Suppressor macrophage treated with lipopolysaccharide for 1 hour (primary cell): ENCODE measurements at places on chromosomes 5 and 9.

GRCh38 chr9:79664375-79664831 lies 92.6 kb downstream of the TLE4 start:
- DNase-seq, result peak; percentile 54

DNA sequence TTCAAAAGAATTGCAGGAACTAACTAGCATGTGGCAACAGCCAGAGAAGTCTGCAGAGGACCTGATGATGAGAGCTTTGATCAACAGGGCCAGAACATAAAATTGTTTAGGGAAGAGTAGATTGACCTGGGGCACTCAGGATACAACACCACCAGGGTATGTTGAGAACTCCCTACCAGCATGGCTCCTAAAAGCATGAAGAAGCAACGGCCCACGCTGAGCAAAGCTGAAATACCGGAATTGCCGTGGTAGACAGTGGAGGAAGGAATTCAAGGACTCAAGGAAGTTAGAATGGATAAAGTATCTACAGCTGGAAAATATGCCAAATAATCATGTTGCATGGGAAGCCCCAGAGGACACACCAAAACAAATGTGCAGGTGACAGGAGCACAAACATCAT lies 31.6 kb downstream of the DROSHA start:
- DNase-seq, result no peak

DNA sequence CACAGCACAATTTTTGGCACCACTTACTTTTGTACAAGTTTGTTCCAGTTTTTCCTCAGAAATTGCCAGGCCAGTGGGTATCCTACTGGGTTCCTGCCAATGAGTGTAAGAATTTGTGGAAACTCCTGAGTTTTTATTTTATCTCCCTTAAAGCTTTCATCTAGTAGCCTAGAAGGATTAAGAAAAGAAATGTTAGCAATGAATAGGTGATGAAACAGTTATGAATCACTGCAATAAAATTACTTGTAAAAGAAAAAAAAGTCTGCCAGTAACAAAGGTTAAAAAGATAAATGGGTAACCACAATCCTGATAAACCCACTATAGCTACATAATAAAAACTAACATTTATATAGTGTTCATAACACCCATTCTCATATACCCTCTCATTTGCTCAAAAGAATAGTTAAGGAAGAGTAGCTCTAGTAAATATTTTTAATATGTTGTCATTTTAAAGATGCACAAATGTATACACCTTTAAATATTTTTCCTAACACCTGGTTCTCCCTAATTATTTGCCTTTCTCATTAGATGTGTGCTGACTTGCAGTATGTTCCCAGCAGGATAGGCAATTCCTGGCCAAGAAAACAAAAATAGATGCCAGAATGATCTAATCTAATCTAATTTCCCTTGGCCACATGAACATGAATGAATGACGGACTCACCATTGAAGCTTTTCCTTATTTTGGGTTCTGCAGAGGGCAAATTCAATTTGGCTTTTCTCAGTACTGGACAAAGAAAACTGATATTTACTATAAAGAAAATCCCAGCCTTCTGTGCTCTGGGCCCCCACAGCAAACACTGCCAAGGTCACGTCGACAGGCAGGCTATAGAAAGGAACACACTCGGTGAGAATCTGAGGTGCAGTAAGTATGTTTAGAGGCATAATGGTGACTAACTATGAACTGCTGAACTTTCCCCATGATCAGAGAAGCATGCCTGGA lies 26.4 kb downstream of the ERAP1 start:
- DNase-seq, result no peak

GRCh38 chr5:81786991-81787390 lies 36.1 kb upstream of the SSBP2 start:
- peak; percentile 12 for DNase-seq

DNA sequence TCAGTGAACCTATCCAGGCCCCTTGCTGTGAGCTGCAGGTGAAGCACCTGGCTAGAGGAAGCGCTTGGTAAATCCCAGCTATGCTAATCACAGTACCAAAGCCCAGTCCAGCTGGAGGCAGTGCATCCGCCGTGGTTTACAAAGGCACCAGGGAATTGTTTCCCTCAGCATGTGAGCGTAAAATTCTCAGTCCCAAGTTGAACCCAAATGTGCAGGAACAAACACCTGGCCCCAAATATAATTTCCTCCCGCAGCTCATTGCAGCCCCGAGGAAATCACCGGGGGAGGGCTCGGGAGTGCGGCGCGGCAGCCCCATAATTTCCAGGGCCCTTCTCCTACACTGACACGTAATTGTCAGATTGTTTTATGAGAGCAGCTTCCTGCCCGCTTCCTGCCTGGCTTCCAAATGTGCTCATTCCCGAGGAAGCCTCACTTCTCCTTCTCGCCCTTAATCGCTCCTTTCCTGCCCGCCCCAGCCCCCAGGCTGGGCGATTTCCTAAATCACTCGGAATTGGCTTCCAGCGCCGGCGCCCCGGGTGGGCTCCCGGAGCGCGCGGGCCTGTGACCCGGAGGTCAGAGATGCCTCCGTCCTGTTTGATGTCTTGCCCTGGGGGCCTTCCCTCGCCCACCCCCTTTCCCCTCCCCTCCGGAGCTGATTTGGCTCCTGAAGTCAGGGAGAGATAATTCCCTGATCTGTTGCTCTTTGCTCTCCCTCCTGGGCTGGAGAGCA lies 134.4 kb downstream of the FGF1 start:
- peak; percentile 27 for DNase-seq

GRCh38 chr9:95556521-95556920 lies 39.8 kb upstream of the PTCH1 start:
- no peak for DNase-seq

DNA sequence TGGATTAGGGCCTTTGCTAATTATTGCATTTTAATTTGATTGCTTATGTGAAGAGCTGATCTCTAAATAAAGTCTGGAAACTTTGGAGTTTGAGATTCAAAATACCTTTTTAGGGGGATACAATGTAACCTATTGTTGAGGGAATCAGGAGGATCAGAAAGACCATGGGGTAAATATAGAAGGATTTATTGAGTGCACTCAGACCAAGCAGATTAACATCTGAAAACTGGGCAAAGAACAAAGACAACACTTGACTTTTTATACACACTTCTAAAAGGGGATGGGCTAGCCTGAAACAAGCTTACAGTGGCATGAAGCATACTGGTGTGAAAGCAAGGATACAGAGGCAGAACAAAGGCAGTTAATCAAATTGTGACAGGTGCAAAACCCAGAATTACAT lies 174.3 kb downstream of the MRPS30 start:
- no peak for DNase-seq

DNA sequence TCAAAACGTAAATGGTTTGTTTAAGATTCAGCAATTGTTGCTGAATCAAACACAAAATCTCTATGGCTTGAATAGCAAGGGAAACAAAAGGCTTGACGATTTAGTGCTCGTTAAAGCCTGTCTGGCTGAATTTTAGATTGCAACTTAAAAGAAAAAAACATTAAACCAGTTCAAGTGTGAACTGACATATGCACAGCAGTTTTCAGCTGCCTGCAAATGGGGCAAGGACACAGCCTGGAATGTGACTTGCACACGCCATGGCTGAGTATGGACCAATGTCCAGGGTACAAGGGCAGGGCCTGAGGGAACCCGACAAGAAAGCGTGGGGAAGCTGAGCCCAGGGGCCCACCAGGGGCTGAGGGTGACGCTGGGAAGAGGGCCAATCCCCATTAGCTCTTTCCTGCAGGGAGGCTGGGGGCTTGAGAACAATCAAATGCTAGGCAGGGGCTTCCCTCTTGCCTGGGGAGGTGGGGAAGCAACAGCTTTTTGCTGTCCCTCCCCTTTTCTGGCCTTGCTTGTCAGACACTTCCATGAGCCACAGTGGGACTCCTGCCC lies 89.6 kb upstream of the LRRTM2 start:
- no peak for DNase-seq

DNA sequence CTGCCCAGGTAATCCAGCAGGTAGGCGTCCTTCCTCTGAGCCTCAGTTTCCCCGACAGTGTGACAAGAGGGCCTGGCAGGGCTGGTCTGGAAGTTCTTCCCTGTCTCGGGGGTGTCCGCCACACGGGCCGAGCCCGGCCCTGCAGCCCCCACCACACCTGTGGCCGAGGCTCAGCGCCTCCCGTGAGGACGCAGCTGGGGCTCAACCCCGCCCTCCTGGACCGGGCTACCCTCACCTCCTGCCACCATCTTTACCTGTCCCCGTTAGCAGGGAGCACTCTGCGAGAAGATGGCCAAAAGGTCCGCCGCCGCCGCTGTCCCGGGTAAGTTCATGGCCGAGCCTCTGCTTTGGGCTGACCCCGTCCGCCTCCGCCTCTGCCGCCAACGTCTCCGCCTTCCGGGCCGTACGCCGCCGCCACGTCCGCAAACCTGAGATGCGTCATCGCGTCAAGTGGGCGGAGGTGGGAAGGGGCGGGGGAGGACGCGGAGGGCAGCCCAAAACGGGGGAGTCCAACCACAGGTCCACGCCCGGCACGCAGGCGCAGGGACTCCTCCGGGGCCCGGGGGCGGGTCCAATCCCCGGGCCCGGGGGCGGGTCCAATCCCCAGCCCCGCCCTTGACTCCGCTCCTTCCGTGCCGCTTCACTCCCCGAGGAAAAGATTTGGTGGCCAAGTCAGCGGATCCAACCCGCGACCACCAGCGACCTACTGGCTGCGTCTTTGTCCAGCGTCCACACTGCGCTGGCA lies at the start of gene LYSMD3:
LYSMD3 (minus strand) TSS at position 391 of the 745 bp plus-strand sequence. CDS start 4,295 bp downstream, outside the sequence.
- peak; percentile 95 for DNase-seq

- DNase-seq, result no peak
Observed at GRCh38 chr9:13387734-13388067, 108.2 kb upstream of the MPDZ start.

- DNase-seq, result no peak
Observed at GRCh38 chr5:163619951-163620350, 114.5 kb downstream of the MAT2B start.

- no peak for DNase-seq
Observed at GRCh38 chr5:82538339-82539034, 260.3 kb upstream of the RPS23 start.

DNA sequence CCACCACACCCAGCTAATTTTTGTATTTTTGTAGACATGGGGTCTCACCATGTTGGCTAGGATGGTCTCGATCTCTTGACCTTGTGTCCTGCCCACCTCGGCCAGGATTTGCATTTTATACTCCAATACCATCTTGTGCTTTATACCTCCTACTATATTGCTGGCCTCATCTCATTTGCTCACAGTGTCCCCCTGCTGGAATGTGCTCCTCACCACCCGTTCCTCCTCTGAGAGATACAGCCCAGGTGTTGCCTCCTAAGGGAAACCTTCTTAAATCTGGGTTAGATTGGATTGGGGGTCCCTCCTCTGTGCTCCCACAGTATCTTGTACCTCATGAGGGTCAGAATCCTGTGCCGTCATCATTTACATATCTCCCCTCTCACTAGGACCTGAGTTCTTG lies 131.7 kb downstream of the PAPPA start:
- no peak for DNase-seq
